CD4-positive, alpha-beta T cell treated with Interleukin-17A for 1 hour (primary cell): ENCODE measurements at places on chromosomes 12 and 14.

DNA sequence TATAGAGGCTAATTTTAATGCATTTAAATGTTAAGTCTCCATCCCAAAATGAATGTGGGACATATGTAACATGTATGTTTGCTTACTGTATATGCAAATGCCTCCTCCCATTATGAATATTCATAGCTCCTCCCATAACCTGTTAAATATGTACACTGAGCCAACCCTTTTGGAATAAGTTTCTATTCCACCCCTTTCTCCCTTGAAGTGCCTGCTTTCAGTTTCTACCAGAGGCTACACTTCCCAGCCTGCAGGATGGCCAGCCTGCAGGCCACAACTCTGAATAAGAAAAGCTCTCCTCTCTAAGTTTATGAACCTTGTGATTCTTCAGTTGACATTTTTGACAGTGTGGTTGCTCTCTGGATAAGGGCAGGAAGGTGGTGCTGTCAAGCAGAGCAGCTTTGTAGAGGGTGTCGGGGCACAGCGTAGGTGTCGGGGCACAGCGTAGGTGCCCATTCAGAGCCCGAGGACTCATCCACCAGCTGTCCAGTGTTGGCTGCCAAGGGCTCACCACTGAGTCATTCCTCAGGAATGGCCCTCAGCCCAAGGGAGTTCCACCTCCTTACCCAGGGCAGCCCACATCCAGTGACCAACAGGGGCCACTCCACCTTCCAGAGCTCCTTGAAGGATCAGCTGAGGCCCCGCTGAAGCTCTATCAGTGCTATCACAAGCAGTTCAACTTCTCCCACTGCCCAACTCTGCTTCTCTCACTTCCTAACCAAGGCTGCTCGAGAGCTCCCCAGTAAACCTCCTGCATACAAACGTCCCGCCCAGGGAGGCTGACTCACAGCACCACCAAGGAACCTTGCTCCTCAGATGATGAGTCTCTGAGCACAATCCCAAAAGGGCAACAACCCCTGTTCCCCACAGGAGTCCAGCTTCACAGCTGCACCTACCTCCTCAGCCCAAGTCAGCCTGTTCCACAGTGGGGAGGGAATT is 31.4 kb downstream of the VWF start:
- no peak for DNase-seq

GRCh38 chr12:130456375-130457199 is 118.9 kb downstream of the PIWIL1 start:
- DNase-seq = no peak

- no peak for DNase-seq
Observed at GRCh38 chr14:77014004-77014604, 14.4 kb downstream of the IRF2BPL start.

DNA sequence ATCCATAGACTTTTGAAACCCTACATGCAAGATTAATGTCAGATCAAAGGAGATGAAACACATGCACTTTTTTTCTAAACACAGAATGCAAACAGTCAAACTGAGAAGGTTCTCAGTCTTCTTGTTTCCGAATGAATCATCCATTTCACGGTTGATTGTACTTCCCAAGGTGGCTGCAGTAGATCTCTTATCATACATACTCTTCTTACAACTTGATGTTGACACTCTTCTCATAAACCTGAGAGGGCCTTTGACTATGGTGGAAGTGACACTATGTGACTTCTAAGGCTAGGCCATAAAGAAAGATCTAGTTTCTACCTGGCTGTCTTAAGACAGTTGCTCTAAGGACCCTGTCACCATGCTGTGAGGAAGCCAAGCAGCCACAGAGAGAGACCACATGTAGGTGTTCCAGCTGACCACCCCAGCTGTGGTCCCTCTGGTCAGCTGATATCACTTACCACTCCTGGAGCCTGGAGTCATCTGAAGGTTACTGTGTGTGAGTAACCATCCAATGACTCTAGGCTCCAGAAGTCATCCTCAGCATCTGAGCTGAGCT is 67.2 kb upstream of the HMGA2 start:
- DNase-seq = no peak

DNA sequence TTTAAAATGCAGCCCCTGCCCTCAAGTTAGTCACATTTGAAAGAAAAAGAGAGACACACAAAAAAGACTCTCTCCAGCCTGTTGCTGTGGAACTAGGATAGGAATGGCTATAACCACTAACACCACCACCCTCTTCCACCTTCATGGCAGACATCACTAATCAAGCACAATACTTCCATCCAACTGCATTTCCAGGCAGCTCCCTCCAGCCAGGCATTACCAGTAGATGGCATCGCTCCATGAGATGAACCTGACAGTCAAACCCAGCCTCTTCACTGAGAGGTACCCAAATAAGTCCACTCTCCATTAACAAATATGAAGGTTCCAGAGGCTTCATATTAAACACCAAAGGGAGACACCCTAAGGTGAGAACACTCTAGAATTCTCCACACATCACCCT is 24.4 kb downstream of the SLC8B1 start:
- no peak for DNase-seq

DNA sequence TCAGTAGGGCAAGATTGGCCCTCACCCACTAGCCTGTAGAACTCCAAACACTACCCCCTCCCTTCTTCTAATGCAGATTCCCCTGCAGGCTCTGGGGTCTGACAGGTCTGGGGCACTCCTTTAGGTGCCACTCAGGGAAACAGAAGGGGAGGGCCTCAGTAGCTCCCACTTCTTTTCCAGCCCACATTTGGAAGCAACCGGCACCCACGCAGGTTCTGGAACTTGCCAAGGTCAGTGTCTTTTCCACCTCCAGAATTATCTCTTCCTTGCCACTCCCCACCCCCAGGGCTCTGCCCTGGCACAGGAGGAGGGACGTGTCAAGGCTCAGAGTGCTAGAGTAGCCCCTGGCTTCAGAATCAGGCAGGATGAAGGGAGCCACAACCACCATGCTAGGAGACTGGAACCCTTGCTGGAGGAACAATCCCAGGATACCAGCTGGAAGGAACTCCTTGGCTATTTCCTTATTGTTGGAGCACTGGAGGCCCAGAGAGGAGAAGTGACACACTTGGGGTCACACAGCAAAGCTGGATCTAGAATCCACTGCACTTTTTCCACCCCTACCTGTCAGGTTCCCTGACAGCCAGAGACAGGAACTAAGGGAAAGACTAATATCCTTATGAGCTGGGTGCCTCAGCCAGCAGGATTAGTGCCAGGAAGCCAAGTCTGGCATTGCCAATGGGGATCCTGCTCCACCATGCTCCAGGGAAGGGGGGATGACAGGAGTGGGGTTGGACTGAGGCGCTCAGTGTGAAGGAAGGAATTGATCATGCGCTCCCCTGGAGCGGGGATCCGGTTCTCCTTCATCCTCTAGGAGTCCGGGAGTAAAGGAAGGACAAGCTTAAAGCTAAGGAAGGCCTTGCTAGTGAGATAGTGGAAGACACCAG is 1.8 kb upstream of the FIGNL2 start:
- DNase-seq = no peak

DNA sequence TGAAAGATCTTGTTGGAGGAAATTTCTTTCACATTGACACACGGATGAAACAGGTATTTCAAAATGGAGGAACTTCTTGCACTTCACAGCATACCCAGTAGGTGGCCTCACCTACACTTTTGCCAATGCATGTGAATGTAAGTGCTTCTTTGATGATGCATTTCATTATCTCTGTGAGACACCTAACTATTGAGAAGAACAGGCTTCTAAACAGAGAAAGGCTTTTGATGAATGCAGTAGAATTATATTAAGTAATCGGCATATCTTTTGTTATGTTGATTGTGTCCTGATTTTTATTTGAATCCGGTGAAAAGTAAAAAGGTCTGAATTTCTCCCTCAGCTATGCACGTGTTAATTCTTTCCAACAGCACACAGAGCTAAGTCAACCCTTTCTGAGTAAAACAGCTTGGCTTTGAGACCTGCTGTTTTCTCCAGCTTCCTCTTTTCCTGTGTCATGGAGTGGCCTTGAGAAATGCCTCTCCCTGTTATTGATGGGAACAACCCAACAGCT is 399.0 kb downstream of the NAV3 start:
- DNase-seq = peak; percentile 7

- DNase-seq = no peak
Observed at GRCh38 chr14:99125113-99125512, 146.9 kb downstream of the BCL11B start.

DNA sequence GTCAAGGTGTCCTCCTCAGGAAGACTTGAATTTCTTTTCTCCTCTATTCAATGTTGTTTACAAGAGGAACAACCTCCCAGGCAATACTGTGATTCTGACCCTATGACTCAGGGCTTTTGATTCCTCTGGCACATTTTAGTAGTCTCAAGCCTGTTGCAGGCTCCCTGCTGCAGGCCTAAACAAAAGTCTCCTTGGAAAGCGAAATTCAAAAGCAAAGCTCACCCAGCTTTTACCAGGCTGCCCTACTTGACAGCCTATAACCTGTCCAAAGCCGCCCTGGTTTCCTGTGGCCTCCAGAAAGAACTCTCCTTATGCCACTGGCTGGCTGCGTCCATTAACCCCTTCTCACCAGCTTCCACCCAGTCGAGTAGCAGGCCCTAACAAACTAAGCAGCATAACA is 11.6 kb downstream of the FGD6 start:
- no peak for DNase-seq

GRCh38 chr14:99809859-99810558 is 16.8 kb downstream of the EML1 start:
- no peak for DNase-seq

DNA sequence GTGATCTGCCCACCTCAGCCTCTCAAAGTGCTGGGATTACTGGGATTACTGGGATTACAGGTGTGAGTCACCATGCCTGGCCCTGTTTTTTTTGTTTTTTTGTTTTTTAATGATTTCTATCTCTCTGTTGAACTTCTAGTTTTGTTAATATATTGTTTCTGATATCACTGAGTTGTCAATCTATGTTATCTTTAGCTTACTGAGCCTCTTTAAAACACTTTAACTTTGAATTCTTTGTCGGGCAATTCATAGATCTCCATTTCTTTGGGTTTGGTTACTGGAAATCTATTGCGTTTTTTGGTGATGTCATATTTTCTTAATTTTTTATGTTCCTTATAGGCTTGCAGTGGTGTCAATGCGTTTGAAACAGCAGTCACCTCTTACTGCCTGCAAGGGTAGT is 9.2 kb upstream of the KLRG1 start:
- no peak for DNase-seq

GRCh38 chr12:52191841-52192791 is at the start of gene KRT80:
TSS of gene KRT80 (minus strand) at chr12:52192014. CDS start at chr12:52191902, 112 bp downstream.
- DNase-seq = no peak

DNA sequence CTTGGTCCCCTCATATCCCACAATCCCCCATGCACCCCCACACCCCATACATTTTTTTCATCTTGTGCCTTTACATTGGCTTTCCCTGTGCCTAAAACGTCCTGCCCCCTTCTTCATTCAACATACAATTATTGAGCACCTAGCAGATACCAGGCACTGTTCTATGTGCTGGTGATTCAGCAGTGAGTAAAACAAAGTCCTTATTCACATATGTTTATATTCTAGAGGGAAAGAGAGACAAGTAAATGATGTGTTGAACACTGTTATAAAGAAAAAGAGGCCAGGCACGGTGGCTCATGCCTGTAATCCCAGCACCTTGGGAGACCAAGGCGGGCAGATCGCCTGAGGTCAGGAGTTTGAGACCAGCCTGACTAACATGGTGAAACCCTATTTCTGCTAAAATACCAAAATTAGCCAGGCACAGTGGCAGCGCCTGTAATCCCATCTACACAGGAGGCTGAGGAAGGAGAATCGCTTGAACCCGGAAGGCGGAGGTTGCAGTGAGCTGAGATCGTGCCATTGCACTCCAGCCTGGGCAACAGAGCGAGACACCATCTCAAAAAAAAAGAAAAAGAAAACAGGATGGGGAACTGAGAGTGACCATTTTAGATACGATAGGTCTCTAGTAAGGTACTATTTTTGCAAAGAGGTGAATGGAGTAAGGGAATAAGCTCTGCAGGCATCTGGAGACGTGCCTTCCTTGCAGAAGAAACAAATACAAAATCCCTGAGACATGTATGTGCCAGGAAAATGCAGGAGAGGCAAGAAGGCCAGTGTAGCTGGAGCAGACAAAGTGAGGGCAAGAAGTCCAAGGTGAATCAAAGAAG is 12.2 kb downstream of the SLC7A7 start:
- no peak for DNase-seq

GRCh38 chr14:104289507-104289906 is 151.1 kb downstream of the KIF26A start:
- DNase-seq = no peak

DNA sequence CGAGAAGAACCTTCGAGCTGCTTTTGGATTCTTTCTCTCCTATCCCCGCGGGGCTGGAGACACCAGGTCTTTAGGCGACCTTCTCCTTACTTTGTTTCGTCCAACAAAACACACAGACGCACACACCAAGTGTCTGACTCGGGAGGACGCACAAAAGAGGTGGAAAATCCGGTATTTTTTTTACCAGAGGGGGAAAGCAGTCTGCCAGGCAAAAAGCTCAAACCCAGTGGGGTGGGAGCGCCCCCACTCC is 2.1 kb downstream of the SIX4 start:
- DNase-seq = no peak

DNA sequence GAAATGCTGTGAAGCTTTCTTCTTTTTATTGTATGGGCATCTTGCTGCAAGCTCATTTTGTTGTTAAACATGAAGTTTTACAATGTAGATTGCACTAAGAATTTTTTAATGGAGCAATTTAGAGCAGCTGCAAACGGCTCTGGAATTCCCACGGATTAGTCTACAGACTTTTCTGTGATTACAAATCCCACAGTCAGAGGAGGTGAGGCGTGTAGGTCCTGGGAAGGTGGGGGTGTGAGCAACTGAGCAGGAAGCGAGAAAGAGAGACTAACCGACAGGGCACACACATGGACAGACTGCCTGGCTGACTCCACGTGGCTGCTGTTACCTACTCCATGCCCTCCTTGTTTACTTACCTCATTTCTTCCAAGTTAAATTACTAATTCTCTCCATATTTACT is 348.5 kb downstream of the NPAS3 start:
- DNase-seq = no peak

DNA sequence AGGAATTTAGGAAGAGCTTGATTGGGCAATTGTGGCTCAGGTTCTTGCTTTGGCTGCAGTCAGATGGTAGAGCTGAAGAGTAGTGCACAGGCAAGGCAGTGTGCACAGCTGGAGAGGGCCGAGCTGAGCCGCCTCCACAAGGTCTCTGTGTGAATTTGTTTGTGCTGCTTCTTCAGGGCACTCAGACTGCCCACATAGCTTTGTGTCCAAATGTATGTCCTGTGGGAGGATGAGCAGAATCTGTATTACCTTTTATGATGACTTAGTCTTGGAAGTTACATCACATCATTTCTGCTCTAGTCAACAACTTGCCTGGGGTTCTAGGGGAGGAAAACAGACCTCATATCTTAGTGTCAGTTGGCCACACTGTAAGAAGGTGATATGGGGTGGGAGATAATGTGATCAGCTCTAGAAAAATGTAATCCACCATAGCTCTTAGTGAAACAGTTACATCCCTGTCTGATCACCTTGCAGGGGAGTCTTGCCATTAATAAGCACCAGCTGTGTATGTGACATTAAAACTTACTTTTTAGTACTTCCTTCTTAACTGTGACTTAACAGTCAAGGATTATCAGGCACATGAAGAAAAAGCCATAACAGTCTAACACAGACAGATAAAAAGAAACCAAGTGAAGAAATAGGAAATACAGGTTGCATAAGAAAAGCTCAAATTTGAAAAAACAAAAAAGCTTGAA is 53.4 kb downstream of the RCOR1 start:
- no peak for DNase-seq
